ENCODE measurements at places on chromosomes 5 and 9. TPM values are rescaled to one million over a fixed set of nuclear protein-coding genes. Genes with fewer than 3 reads are reported as not detected.

Gene NEUROG1
- not detected for total RNA-seq

Gene TAS2R1
- not detected for total RNA-seq

Gene HTR4
- total RNA-seq, result not detected

Gene EEIG1
- total RNA-seq, result 53.3 TPM

Gene FBXO10
- 2.4 TPM for total RNA-seq

Gene RNF38
- total RNA-seq, result 34.0 TPM

Gene SH2D3C
- total RNA-seq, result 25.1 TPM

DNA sequence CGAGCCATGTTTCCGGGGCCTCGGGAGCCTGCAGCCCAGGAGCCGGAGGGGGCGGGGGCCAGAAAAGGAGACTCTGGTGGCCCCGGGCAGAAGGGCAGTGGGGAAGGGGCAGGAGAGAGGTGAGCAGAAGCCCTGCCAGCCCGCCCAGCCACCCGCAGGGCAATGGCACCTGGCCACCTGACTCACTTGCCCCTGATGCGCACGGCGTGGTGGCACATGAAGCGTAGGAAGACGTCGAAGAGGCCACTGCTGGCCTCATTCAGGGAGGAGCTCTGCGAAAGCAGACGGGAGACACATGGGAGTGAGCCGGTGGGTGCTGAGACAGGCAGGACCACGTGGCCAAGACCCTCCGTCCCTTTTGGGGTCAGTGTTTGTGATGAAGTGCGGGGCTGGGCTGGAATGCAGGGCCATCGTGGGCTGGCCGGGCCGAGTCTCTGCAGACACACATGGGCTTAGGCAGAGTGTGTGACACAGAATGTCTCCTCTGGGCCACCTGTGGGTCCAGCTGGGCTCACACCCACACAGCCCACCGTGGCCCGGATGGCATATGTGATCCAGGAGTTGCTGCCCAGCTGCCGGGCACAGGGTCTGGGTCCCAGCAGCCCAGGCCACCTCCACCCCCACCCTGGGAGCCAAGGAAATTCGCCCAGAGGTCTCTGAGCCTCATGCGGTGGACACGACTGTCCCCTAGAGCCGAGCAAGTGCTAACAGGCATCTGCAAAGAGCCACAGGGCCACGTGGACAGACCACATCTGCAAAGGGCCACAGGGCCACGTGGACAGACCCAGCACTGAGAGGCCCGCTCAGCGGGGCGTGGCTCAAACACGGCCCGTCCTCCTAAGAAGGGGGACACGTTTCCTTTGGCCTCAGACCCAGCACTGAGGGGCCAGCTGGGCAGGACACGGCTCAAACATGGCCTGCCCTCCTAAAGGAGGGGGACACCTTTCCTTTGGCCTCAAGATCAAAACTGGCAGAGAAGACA lies 23.6 kb downstream of the TERT start:
- DNase-seq, result no peak

DNA sequence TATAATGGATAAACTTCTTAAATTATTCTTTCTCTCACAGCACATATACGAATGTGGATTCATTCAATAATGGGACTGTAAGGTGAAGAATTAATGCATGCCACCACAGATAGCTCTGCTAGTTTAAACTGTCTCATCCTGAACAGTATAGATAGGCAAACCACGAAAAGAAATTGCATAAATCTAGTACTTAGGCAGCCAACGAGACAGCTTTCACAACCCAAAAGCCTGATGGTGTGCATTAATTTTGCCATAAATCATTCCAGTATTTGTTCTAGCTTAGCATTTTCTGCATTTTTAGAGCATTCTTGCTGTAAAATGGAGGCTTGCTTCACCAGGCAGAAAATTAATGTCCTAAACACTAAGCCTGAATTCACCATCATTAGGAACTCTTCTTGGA lies 834.2 kb upstream of the DMAC1 start:
- DNase-seq, result no peak

- no peak for DNase-seq
These were observed 187.6 kb downstream of the DAB2IP start for GRCh38 chr9:121838746-121839669.

DNA sequence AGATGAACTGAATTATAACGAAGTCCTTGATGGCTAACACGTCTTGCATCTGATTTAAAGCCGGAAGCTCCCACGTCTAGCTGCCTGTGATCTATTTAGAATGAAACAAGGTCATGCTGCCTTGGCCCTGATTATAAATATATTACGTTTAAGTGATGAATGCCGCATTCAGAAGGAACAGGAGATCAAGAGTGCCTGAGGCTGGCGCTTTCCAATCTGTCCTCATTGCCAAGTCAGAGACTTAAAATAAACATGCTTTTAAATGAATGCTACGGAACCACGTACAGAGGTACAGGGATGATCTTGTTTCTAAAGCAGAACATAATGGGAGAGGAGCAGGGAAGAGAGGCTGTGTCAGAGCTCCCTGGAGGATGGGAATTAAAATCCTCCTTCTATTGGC lies 292.8 kb downstream of the TLE1 start:
- no peak for DNase-seq

DNA sequence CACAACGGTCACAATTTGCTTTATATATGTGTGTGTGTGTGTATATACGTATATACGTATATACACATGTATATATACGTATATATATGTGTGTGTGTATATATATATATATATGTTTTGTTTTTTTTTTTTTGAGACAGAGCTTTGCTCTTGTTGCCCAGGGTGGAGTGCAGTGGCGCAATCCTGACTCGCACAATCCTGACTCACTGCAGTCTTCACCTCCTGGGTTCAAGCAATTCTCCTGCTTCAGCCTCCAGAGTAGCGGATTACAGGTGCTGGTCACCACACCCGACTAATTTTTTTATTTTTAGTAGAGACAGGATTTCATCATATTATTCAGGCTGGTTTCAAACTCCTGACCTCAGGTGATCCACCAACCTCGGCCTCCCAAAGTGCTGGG lies 3.1 kb downstream of the RNF38 start:
- DNase-seq, result no peak

- DNase-seq, result no peak
These were observed 90.0 kb upstream of the PANK3 start for GRCh38 chr5:168669156-168669555.

GRCh38 chr5:103031607-103032006 lies 88.3 kb downstream of the GIN1 start:
- no peak for DNase-seq

- DNase-seq, result no peak
These were observed 147.0 kb downstream of the PAM start for GRCh38 chr5:102902135-102902448.

DNA sequence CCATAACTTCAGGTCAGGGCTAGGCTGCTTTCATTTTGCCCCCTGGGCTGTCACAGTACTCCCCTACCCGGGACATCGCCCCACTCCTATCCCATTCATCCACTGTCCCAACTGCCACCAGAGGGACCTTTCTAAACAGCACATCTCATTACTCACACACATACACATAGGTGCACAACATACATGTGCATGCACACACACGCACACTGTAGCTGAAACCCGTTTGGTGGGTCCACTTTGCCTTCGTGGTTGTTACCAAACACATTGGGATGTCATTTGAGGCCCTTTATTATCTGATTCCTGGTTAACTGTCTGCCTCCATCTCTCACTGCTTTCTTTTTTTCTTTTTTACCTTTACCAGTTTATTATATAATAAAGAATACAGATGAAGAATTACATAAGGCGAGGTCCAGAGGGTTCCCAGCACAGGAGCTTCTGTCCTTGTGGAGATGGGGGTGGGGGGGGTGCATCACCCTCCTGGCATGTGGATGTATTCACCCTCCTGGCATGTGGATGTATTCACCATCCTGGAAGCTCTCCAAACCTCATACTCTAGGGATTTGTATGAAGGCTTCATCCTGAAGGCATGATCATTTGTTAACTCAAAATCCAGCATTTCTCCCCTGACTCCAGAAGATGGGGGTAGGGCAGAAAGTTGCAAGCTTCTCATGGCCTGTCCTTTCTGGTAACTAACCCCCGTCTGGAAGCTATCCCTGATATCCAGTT lies 186.0 kb downstream of the GOLPH3 start:
- DNase-seq, result no peak

GRCh38 chr9:90070056-90070455 lies 465.2 kb downstream of the GADD45G start:
- DNase-seq, result no peak

DNA sequence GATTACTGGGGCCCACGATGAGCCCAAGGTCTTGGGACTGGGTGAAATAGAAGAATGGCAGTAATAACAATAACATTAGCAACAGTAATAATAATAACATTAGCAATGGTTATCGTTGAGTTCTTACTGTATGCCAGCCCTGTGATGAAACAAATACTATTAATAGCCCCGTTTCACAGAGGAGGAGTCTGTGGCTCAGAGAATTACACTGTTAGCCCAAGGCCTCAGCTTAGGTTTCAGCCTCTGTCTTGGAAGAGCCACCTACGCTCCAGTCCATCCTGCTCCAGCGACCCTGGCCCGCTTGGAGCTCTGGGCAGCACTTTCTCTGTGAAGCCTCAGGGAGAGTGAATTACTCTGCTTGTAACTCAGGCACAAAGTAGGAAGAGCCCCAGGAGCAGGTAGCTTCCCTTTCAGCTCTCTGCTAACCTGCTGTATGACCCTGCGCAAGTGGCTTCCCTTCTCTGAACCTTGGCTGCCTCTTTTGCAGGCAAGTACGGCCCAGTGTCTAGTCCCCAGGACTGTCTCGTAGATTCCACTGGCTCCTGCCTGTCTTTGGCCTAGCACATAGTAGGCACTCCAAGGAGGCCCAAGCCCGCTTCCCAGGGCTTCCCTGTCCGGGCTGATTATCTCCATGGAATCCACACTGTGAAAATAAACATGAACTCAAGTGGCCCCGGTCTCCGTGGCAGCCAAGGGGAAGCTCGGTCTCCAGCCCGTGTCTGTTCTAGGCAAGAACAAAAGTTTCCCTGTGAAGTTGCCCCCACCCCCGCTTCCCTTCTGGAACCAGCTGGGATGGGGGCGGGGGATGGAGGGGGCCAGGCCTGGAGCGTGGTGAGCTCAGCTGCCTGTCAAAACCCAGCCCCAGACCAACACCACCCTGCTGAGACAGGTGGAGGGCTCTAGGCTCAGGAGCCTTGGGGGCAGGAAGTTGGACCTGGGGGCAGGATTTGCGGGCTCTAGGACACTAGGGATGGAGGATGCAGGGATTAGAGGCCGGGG lies 26.2 kb upstream of the LMX1B start:
- no peak for DNase-seq

- no peak for DNase-seq
These were observed 1662.4 kb upstream of the ACO1 start for GRCh38 chr9:30722065-30722464.

DNA sequence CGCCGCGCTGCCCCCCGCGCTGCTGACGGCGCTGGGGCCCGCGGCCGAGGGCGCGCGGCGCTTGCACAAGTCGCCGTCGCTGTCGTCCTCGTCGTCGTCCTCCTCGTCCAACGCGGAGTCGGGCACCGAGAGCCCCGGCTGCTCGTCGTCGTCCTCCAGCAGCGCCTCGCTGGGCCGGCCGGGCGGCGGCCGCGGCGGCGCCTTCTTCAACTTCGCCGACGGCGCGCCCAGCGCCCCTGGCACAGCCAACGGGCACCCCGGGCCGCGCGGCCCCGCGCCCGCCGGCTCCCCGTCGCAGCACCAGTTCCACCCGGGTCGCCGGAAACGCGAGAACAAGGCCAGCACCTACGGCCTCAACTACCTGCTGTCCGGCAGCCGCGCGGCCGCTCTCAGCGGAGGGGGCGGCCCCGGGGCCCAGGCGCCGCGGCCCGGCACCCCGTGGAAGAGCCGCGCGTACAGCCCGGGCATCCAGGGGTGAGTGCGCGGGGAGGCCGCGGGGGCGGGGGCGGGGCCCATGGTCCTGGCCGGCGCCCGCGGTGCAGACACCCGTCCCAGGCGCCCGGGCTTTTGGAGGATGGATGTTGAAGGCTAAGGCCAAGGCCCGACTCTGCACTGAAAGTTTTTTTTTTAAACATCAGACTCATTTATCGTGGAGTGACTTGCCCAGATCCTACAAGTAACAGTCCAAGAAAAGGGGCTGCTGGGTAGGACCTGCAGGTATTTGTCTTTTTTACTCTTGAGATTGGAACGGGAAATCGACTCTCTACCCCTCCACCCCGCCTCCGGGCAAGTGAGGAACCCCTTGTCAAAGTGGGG lies 1.2 kb downstream of the TENT4A start:
- no peak for DNase-seq

DNA sequence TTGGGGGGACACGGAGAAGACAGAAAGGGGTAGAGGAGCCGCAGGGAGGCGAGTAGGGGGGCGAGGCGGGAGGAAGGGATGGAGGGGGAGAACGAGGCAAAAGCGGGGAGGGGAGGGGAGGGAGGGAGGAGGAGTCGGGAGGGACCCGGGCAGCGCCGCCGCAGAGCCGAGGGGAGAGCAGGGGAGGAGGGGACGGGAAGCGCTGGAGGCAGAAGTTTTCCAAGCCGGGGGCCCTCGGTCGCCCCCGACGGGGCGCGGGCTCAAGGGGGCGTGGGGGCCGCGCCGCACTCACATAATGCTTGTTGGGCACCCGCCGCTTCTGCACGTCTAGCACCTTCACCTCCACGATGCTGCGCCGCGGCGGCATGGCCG lies 353 bp downstream of the SH3PXD2B start:
- no peak for DNase-seq
